ENCODE measurements at places on chromosomes 6 and 20. TPM values are rescaled to one million over a fixed set of nuclear protein-coding genes. Genes with fewer than 3 reads are reported as not detected.

RIMS1 gene
- 0.48 TPM for total RNA-seq

TRIM15 gene
- total RNA-seq, result not detected

RIPK1 gene
- 16.2 TPM for total RNA-seq

UST gene
- 3.0 TPM for total RNA-seq

CCM2L gene
- total RNA-seq, result 1.2 TPM

FAM209B gene
- total RNA-seq, result 0.44 TPM

PRSS16 gene
- 7.7 TPM for total RNA-seq

DNA sequence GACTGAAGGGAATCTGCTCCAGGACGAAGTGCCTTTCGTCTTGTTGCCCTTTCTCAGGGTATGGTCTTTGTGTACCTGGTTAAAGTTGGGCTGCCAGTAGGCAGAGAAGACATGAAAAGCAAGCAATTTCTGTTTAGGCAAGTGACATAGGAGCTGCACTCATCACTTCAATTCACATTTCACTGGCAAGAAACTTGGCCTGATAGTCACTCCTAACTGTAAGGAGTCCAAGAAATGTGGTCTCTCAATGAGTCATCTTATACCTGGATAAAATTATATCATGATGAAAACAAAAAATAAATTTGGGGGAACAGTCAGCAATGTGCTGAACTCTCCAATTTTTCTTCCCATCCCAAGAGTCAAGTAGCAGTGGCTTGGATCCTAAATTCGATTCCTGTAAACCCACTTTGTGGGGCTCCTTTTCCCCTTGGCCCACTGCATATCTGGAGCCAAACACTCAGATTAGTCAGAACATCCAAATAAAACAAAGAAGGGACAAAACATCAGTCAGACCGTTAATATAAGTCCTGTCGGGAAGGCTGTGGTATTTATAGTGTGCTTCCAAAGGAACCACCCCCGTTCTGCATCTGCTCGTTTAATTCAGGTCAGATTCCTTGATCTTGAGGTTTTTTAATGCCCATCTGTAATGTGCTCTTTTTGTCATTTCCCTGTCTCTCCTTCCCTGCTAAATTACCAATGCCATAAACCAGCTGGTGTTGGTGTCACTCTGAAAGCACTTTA, 5.0 kb upstream of the GABRR1 start:
- no peak for ATAC-seq

DNA sequence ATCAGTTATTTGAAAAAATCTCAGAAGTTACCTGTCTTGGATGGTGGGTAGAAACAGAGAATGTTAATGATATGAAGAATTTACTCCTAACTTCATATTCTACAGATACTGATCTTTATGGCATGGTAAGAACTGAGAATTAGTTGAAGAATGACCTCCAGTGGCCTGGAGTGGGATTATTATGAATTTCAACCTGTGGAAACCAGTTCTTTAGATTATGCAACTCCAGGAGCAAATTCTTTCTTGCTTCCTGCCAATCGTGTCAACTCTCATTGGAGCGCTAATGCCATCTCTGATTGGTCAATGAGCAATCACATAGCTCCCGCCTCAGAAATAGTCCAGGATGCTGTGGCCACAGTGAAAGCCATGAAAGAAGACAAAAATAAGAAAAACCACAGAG, 40.6 kb downstream of the LYRM2 start:
- peak; percentile 89 for ATAC-seq

DNA sequence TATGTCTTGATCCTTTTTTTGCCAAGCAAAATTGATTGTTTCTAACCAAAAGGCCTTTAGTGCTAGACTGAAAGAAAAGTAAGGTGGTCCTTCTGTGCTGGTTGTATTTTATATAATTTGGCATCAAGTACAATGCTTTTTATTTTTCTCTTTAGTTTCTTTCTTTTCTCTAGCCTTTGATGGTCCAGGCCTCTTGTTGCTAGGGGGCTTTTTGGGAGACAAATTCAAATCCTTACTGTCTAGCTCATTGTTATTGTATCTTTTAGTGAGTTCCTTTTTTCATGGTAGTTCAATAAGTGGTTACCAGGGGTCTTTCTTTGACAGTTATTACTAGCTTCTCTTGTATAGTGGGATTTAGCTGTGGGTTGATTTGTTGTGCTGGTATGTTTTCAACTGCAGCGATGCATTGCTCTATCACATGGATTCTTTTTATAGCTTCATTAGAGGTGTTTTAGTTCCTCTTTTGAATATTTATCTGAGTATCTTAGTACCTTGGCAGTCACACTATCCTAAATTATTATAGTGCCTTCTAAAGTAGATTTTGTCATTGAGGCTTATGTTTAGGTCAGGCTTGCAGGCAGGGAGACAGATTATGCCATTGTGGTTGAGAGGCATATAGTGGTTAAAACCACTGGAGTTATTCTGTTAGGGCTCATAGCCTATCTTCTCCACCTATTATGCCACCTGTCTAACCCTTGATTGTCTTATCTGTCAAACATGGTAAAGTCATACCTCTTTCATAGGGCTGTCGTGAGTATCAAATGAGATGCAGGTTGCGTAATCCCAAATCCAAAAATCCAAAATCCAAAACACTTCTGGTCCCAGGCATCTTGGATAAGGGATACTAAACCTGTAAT, 49.5 kb downstream of the KCNS1 start:
- no peak for ATAC-seq

GRCh38 chr20:11676630-11677287, 240.9 kb upstream of the BTBD3 start:
- no peak for ATAC-seq

GRCh38 chr20:51318058-51318949, 224.2 kb downstream of the NFATC2 start:
- ATAC-seq, result peak; percentile 12

DNA sequence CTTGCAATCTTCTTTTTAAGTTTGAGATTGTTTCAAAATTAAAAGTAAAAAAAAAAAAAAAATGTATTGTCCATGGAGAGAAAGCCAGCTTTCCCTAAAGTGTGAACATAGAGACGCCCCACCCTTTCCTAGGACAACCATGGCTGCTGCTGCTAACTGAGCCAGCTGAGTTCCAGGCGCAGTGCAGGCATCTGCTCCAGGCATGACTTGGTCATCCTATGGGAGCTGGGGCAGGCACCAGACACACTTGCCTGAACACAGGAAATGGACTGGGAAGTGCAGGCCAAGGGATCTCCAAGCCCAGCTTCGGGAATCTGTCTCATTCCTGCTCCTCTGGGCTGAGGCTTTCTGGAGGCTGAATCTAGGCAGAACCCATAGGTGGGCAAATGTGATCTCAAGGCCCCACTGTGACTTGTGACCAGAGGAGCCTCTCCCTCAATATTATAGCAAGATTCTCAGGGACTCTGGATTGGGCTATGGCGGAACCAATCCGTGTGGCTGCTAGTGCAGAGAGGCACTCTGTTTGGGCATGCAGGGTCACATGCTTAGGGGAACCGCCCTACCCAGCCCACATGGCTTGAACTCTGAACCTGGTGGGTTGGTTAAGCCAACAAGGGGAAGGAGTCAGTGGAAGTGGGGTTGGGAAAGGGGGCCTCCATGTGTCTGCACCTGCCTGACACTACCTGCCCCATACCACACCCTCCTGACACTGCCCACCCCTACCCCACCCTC, 138.2 kb upstream of the CST7 start:
- no peak for ATAC-seq

GRCh38 chr20:9458138-9458796, 56.1 kb upstream of the LAMP5 start:
- ATAC-seq, result no peak

- ATAC-seq, result no peak
Measured at GRCh38 chr6:39812853-39813533, 20.8 kb downstream of the DAAM2 start.

GRCh38 chr20:54727490-54727889, 252.1 kb downstream of the DOK5 start:
- no peak for ATAC-seq

- ATAC-seq, result no peak
Measured at GRCh38 chr6:85419046-85419759, 30.7 kb upstream of the NT5E start.
